A673 (cell line): ENCODE measurements at places on chromosomes 3 and 15. TPM values are rescaled to one million over a fixed set of nuclear protein-coding genes. Genes with fewer than 3 reads are reported as not detected.

The GOLGA8G gene
- total RNA-seq: not detected in 2 replicates

The NDUFB5 gene
- 96.2 and 109 TPM in 2 replicates for total RNA-seq

The ZNF385D gene
- not detected in 2 replicates for total RNA-seq

The CCRL2 gene
- not detected in 2 replicates for total RNA-seq

- no peak for DNase-seq
Observed at GRCh38 chr3:181629029-181629428, 82.7 kb upstream of the SOX2 start.

GRCh38 chr3:95511828-95512227 is 1302.6 kb upstream of the EPHA6 start:
- no peak for DNase-seq

DNA sequence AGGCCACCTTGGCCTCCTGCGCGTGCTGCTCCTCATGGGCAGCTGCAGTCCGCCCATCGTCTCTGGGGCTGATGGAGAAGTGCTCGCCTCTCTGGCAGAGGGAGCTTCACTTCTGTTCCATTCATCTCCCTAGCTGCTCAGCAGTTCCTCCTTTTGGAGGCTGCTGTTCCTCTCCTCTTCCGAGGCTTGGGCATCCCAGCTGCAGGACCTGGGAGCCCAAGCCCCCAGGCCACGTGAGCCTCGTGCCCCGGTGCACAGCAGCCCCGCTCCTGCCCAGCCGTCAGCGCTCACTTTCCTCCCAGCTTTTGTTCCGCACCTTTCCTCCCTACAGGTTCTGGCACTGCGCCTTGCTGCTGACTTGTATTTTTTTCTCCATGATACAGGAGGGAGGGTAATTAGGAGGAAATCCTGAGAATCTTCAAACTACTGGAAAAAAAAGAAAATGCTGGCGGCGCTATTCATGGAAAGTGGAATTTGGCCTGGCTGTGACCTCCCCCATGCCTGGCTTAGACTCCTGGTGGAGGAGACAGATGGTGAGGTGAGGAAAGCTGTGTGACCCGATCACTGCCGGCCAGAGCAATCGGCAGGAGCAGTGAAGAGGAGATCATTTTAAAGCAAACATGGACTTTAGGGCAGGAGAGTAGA is 210.1 kb downstream of the CHST2 start:
- no peak for DNase-seq

- no peak for DNase-seq
Observed at GRCh38 chr15:43414196-43414595, 43.3 kb downstream of the TUBGCP4 start.

GRCh38 chr15:58241872-58242271 is 103.7 kb downstream of the AQP9 start:
- no peak for DNase-seq

DNA sequence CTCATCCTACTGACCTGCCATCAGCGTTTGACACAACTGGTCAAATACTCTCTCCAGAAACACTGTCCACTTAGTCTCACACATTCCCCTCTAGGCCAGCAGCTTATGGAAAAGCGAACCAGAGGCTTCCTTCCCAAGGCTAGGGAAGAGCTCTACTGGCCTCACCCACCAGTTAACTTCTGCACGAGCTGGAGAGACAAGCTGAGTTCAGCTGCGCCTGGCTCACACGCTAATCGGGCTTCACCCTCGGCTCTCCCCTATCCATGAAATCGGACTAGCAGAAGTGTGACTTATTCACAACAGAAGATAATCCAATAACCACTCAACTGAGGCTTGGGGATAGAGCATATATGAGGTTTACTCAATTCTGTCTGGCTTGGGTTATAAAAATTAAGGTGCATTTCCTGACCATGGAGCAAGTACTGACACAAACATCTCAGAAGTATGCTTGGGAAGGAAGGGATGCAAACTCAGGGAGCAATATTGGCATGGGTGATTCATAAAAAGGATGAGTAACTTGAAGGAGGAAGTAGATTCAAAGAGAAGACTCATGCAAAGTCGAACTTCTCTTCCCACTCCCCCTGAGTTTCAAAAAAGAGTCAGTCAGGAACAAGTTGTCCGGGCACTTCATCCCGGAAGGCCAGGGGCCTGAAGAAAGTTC is 73.1 kb downstream of the XXYLT1 start:
- peak; percentile 84 for DNase-seq

GRCh38 chr3:16174976-16175901 is 759 bp downstream of the GALNT15 start:
- no peak for DNase-seq
